Suppressor macrophage treated with lipopolysaccharide for 1 hour (primary cell): ENCODE measurements at places on chromosomes 11 and 22.

DNA sequence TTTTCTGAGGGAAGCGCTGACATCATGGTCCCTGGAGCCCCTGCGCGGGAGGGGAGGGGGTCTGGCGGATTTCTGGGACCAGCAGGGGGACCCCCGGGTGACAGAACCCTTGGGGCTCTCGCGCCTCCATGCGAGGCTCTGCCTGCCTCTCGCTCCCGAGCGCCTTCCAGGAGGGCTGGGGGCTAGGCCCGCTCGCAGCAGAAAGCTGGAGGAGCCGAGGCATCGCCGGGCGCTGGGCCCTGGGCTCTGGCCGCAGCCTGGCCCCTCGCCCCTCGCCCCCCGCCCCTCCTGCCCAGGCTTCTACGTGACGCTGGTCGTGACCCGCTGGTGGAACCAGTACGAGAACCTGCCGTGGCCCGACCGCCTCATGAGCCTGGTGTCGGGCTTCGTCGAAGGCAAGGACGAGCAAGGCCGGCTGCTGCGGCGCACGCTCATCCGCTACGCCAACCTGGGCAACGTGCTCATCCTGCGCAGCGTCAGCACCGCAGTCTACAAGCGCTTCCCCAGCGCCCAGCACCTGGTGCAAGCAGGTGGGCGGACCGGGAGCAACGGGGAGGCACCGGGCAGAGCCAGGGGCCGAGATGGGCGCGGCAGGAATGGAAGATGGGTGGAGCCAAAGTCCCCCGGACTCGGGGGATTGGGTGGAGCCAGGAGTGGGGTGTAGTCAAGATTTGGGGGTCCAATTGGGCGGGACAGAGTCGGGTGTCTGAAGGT lies 5.4 kb downstream of the BEST1 start:
- DNase-seq: peak; percentile 39

DNA sequence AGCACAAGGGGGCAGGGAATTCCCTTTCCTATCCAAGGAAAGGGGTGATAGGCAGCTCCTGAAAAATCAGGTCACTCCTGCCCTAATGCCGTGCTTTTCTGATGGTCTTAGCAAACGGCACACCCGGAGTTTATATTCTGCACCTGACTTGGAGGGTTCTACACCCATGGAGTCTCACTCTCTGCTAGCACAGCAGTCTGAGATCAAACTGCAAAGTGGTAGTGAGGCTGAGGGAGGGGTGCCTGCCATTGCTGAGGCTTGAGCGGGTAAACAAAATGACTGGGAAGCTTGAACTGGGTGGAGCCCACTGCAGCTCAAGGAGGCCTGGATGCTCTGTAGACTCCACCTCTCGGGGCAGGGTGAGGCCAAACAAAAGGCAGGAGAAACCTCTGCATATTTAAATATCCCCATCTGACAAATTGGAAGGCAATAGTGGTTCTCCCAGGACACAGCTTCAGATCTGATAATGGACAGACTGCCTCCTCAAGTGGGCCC lies 194.7 kb downstream of the OR4A47 start:
- DNase-seq: no peak

GRCh38 chr22:20607157-20607907 lies 99.9 kb downstream of the MED15 start:
- DNase-seq: no peak

GRCh38 chr11:60056349-60056969 lies at the start of gene MS4A3:
Gene MS4A3 (plus strand): TSS chr11:60056665. CDS start chr11:60061161, 4,496 bp downstream.
- DNase-seq: peak; percentile 52

- no peak for DNase-seq
These were observed 128.7 kb downstream of the MN1 start for GRCh38 chr22:27672721-27673418.

DNA sequence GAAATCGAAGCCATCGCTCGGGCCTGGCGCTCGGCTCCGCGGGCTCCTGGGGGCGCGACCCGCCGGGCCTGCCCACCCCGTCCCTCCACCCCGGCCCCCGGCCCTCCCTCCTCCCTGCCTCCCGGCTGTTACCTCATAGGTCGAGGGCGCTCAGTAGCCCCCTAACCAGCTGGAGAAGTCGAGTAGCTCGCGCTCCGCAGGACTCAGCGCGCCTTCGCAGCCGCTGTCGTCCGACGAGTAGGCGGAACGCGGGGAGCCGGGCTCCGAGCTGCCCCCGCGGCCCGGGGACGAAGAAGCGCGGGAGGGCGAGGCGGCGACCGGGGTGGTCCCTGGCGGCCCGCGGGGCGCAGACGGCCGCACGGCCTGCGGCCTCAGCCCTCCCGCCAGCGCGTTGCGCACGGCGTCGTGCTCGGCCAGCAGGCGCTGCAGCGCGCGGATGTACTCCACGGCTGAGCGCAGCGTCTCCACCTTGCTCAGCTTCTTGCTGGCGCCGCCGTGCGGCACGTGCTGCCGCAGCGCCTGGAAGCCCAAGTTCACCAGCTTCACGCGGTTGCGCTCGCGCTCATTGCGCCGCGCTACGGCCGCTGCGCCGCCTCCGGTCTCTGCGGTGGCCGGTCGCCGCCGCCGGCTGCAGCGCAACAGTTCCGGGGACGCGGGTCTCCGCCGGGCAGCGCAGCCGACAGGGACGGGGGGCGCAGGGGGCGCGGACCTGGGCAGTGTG lies 627 bp downstream of the ASCL2 start:
- DNase-seq: peak; percentile 51

DNA sequence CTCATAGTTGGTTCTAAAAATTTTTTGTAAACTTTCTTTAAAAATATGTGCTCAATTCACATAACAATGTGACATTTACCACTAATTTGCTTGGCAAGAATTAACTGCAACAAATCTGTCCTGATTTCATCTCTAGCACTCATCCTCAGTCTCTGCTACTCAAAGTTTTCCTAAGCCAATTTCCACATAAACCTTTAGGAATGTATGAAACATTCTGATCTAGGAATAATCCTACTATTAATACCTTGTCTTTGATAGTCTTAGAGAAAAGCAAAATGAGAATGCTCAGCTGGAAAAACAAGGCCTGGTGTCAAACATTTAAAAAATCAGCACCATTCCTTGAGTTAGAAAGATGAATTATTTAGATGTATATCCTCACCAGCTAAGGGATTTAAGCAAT lies 114.3 kb downstream of the CD44 start:
- DNase-seq: no peak

- DNase-seq: no peak
These were observed at the start of gene MYO7A for GRCh38 chr11:77127920-77128691. Gene MYO7A (plus strand): TSS chr11:77128246. CDS start chr11:77130635, 2,389 bp downstream.

- peak; percentile 95 for DNase-seq
These were observed 1.4 kb upstream of the NEAT1 start for GRCh38 chr11:65420979-65421793.

DNA sequence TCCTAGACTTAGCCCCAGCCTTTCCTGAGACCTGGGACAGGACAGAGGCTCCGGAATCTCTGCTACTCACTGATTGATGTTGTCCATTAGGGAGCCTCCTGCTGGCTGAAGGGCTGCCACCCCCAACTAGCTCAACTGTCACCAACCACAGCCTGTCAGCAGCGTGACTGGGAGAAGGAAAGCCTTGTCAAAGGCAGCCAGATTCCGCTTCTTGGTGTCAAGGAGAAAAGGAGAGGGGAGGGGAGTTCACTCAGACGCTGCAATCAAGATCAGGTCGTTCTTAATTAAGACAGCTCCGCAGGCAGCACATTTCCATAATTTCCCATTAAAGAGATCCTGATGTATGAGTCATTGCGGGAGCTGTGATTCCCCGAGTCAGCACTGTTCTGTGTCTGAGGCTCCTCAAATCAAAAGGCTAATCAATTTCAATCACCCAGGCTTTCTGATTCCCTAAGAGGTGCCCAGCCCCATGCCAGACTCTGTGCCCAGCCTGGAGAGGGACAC lies 152.8 kb upstream of the ZBED5 start:
- DNase-seq: peak; percentile 63

- DNase-seq: no peak
These were observed 63.8 kb downstream of the SC5D start for GRCh38 chr11:121356357-121356756.

DNA sequence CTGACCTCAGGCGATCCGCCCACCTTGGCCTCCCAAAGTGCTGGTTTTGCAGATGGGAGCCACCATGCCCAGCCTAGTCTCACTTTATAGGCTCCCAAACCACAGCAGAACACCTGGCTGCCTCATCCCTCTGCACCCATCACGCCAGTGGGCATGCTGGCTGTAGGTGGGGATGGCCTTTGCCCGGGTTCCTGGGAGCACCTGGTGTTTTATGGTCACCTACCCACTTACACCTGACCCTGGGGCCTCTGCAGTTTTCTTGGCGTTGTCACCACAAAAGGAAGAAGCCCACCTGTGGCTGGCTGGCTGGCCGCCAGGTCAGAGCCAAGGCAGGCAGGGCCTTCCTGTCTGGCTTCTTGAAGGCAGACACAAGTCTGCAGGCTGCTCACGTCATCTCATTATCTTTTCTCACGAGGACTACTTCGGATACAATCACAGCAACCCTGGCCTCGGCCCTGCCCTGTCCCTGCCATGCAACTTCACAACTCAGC lies 8.2 kb downstream of the RRP7A start:
- no peak for DNase-seq

DNA sequence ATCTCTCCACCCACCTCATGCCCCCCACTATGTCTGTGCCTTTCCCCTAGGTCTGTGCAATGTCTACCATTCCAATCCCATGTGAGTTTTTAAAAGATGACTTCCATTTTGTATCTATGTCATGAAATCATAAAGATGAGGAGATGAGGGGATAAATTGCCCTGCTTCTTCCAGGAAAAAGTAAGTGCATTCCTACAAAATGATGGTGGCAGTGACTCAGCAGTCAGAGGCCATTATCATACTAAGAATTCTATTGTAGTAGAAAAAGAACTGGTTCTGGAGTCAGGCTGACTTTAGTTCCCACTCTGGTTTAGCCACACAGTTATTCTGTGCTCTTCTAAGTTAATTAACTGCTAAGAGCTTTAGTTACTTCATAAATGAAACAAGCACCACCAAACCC lies 89.6 kb upstream of the API5 start:
- no peak for DNase-seq

GRCh38 chr11:45215098-45215865 lies 68.8 kb downstream of the PRDM11 start:
- DNase-seq: peak; percentile 5

DNA sequence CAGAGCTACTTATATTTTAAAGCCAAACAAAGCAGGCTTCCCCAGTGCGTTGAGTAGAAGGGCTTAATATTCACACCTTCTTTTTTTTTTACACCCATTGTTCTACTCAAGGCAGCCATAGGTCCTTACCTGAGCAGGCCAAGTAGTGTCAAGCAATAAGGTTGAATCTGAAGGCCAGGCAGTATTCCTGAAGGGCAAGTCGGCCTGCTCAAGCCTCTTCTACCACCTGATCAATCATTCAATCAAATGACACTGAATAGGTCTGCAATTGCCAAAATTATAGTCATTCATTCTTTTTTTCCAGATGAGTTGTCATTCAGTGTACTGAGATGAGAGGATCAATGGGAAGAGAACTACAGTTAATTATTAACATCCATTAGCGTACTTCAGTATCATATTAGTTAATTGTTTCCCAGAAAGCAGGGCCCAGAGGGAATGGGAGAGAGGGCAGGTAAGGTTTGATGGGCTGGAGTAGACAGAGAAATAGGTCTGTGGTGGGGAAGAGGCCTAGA lies 11.9 kb upstream of the PPP2R1B start:
- no peak for DNase-seq

GRCh38 chr11:102309621-102310541 lies 7.4 kb upstream of the BIRC3 start:
- DNase-seq: peak; percentile 31

DNA sequence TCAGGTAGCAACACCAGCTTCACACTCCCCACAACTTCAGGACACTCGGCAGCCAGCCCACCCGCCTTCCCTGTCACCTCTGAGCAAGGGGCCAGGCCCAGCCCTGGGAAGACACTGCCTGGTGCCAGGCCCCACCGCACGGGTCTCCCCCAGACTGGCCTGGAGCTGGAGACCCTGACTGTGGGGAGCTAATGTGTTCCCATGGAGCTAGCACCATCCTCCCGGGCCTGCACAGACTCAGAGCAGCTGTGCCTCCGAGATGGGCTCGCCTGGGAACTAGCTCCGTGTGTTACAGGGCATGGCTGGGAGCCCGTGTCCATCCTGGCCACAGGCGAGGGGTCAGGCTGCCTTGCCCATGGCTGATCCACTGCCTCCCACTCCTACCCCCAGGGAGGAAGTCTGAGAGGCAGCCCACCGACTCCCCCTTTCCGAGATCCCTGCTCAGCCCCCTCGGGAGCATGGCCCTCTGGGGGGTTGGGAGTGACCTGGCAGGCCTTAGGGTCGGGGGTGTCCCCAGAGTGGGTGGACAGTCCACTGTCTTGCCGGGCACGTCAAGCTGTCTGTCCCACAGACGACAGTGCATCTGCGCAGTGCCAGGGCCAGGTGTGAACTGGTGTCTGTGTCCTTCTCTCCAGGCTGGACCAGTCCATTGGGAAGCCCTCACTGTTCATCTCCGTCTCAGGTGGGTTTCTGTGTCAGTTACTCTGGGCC lies 76.7 kb upstream of the KCNQ1OT1 start:
- no peak for DNase-seq

DNA sequence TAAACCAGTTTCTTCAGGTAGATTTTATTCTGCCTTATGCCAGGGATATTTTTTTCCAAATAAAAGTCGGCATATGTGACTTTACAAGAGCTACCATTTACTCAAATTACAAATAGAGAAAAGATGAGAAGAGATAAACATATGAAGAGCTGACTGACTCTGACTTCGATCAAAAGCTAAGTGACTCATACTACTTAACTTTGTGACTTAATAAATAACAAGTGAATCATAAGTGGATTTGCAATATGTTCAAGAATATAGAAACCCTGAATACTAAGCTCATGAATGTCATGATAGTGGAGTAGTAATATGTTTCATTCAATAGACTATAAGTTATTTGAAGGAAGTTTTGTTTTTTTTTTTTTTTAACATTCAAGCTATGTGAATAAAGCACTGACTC lies 130.5 kb upstream of the ANO3 start:
- DNase-seq: no peak

GRCh38 chr11:60788401-60789125 lies 3.4 kb downstream of the MS4A10 start:
- DNase-seq: no peak

DNA sequence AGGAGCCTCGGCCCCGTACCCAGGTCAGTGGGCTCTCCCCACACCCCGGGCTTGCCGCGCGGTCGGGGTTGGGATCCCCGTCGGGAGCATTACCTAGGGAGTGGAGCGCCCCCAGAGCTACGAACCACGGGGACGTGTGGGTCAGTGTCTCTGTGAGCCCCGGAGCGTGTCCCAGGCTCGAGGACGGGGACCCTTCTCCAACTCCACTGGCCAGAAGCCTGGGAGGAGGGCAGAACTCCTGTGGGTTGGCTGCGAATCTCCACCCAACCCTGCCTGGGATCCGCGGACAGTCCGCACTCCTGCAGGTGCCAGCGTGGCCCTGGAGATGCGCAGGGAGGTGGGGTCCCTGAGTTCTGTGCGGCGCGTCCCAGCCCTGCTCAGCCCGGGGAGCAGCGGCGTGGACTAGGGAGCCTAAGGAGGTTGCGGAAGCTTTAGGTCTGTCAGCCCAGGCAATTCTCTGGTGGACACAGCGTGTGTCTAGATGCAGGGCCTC lies 346 bp downstream of the PPFIBP2 start:
- DNase-seq: peak; percentile 46

- no peak for DNase-seq
These were observed 25.1 kb downstream of the SMCO4 start for GRCh38 chr11:93518081-93518480.
